ENCODE measurements at places on chromosomes 2 and 18.

DNA sequence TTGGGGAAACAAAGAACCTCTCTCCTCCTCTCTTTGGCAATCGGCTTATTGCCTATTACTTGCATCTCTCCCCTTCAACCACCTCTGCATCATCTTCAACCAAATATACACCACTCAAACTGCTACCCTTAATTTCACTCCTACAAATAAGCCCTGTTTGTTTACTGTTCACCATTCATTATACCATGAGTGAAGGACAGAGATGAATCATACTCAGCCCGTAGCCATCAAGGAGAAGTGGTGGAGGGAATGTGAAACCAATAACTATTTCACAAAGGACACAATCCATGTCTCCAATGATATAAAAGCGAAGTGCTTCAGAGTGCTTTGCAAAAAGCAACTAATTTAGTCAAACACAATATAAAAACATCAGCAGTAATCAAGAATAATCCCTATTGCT is 76.8 kb downstream of the CACNB4 start:
- H3K36me3 ChIP-seq = peaks cover 2% of the 10 kb centered on the region
- H3K27ac ChIP-seq = no peak overlapping the region
- H3K4me3 ChIP-seq = no peak overlapping the region
- peaks cover 11% of the 10 kb centered on the region for H3K4me1 ChIP-seq

GRCh38 chr2:30355306-30355705 is 91.7 kb upstream of the LCLAT1 start:
- peaks cover 5% of the 10 kb centered on the region for H3K4me1 ChIP-seq
- no peak overlapping the region for H3K4me3 ChIP-seq
- no peaks in the 10 kb centered on the region for H3K27me3 ChIP-seq
- DNase-seq = no peak
- no peaks in the 10 kb centered on the region for H3K36me3 ChIP-seq
- no peak overlapping the region for H3K27ac ChIP-seq

GRCh38 chr18:13629841-13630715 is 96.3 kb downstream of the FAM210A start:
- no peak for DNase-seq
- H3K4me1 ChIP-seq = peaks cover 10% of the 10 kb centered on the region
- H3K27me3 ChIP-seq = no peaks in the 10 kb centered on the region
- no peak overlapping the region for H3K27ac ChIP-seq
- H3K36me3 ChIP-seq = peaks cover 2% of the 10 kb centered on the region
- no peak overlapping the region for H3K4me3 ChIP-seq

GRCh38 chr18:24136967-24137373 is 1.9 kb upstream of the CABYR start:
- H3K4me1 ChIP-seq = peaks cover 27% of the 10 kb centered on the region
- peaks cover 12% of the 10 kb centered on the region for H3K27me3 ChIP-seq
- H3K4me3 ChIP-seq = peak overlapping the region; percentile 42
- H3K27ac ChIP-seq = peak overlapping the region; percentile 75

DNA sequence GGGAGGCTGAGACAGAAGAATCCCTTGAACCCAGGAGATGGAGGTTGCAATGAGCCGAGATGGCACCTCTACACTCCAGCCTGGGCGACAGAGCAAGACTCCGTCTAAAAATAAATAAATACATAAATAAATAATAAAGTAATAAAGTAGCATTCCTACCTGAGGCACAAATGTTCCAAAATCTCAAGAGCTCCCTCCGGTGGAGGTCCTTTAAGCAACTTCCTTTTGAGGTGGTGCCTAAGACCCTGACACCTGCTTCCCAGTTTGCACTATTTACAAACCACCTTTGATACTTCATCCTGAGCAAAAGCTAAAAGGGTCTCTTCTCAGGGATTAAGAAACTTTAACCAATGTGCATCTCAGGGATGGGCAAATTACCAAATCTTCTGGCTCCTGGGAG is 505.1 kb downstream of the CNTNAP5 start:
- H3K36me3 ChIP-seq = no peaks in the 10 kb centered on the region
- no peak for DNase-seq
- no peak overlapping the region for H3K4me3 ChIP-seq
- no peaks in the 10 kb centered on the region for H3K4me1 ChIP-seq
- H3K27ac ChIP-seq = no peak overlapping the region

DNA sequence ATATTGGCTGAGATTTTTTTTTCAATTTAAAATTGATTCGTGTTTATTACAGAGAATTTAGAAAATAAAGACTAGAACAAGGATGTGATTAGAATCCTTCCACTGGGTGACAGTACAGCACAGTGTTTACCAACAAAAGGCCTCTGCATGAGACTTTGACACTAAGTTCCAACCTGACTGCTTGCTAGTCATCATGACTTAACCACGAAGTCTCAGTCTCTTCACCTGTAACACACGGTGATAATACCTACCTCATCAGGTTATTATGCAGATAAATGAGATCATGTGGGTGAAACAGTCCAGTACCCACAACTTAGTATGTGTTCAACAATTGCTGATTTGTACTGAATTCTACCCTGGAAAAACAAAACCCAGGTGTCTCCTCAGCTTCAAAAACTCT is 151.2 kb downstream of the STK39 start:
- H3K36me3 ChIP-seq = peaks cover 4% of the 10 kb centered on the region
- DNase-seq = no peak
- H3K27ac ChIP-seq = no peak overlapping the region
- H3K4me1 ChIP-seq = peaks cover 10% of the 10 kb centered on the region
- no peak overlapping the region for H3K4me3 ChIP-seq
- no peaks in the 10 kb centered on the region for H3K27me3 ChIP-seq

GRCh38 chr2:186709529-186710450 is 15.9 kb downstream of the FAM171B start:
- no peak overlapping the region for H3K27ac ChIP-seq
- DNase-seq = no peak
- H3K4me3 ChIP-seq = no peak overlapping the region
- H3K27me3 ChIP-seq = peaks cover 11% of the 10 kb centered on the region

DNA sequence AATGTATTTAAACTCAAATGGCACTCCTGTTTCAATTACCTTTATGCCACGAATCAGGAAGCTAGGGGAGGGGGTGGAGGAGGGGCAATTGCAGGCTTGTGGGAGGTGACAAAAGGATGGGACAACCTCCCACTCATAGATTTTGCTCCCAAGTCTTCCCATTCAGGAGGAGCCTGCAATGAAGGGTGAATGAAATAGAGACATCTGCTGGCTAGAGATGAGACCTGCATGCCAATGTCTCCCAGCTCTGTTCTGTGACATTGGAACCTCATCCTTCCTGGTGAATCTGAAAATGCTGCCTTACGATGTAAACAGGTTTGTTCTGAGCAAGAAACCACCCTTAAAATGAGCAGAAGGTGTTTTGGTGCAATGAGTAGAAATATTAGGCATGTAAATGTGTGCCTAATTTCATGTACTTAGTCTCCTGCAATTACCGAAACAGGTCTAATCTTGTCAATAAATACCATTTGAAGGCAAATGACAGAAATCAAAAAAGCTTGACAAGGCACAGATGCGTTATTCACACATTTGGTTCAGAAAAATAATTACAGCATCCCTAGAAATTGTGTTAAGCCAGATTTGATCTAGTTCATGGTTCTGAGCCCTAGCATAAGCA is 2.7 kb upstream of the PID1 start:
- H3K4me1 ChIP-seq = no peaks in the 10 kb centered on the region
- no peak for DNase-seq
- H3K27ac ChIP-seq = no peak overlapping the region
- H3K27me3 ChIP-seq = peaks cover 4% of the 10 kb centered on the region

DNA sequence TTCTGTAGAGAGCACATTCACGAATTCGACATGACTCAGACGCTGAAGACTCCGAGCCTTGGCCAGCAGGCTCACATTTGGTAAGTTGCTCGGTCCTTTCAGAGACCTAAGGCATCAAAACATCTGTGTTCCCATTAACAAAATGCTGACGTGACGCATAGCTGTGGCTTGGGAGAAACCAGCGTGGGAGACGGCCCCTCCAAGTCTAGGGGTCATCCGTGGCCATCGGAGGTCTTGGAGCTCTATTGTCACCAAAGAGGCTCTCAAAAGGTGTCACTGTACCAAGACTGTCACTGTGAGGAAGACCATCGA is 14.9 kb downstream of the FBLN7 start:
- H3K36me3 ChIP-seq = peaks cover 3% of the 10 kb centered on the region
- no peak overlapping the region for H3K4me3 ChIP-seq
- H3K27ac ChIP-seq = no peak overlapping the region
- peaks cover 16% of the 10 kb centered on the region for H3K4me1 ChIP-seq
- H3K27me3 ChIP-seq = peaks cover 16% of the 10 kb centered on the region

- no peak overlapping the region for H3K4me3 ChIP-seq
- H3K36me3 ChIP-seq = no peaks in the 10 kb centered on the region
- H3K27me3 ChIP-seq = peaks cover 16% of the 10 kb centered on the region
These were observed 35.1 kb downstream of the EVA1A start for GRCh38 chr2:75525434-75526310.

- H3K4me3 ChIP-seq = peak overlapping the region; percentile 92
- peaks cover 40% of the 10 kb centered on the region for H3K4me1 ChIP-seq
- H3K36me3 ChIP-seq = peaks cover 11% of the 10 kb centered on the region
- peak overlapping the region; percentile 84 for H3K27ac ChIP-seq
- no peaks in the 10 kb centered on the region for H3K27me3 ChIP-seq
These were observed 187.4 kb downstream of the ZEB2 start for GRCh38 chr2:144332356-144333142.

DNA sequence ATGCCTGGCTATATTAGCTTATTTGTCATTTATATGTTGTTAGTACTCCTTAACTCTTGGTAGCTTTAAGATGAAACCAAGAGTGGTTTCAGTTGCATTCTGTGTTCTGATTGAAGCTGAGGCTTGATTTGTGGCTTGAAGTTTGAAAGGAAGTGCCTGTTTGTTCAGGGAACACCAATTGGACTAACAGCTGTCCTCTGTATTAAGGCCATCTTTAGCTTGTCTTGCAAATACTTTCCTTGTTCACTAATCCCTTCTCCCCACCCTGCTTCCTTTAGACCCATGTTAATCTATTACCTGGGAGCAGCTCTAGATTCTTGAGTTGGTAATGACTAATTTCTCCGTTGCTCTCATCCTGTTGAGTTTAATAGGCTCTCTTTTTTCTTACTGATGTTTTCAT is 13.4 kb downstream of the ITGA6 start:
- peak overlapping the region; percentile 16 for H3K4me3 ChIP-seq
- no peak overlapping the region for H3K27ac ChIP-seq
- no peak for DNase-seq
- peaks cover 42% of the 10 kb centered on the region for H3K4me1 ChIP-seq

GRCh38 chr2:191675807-191676721 is 1.9 kb upstream of the NABP1 start:
- H3K36me3 ChIP-seq = peaks cover 32% of the 10 kb centered on the region
- peak; percentile 41 for DNase-seq
- peak overlapping the region; percentile 92 for H3K4me3 ChIP-seq
- no peaks in the 10 kb centered on the region for H3K27me3 ChIP-seq
- peaks cover 48% of the 10 kb centered on the region for H3K4me1 ChIP-seq
- peak overlapping the region; percentile 98 for H3K27ac ChIP-seq

GRCh38 chr2:169711751-169712509 is 17.7 kb downstream of the PHOSPHO2 start:
- no peaks in the 10 kb centered on the region for H3K27me3 ChIP-seq
- DNase-seq = no peak
- H3K4me1 ChIP-seq = peaks cover 6% of the 10 kb centered on the region
- H3K4me3 ChIP-seq = no peak overlapping the region
- H3K27ac ChIP-seq = no peak overlapping the region

DNA sequence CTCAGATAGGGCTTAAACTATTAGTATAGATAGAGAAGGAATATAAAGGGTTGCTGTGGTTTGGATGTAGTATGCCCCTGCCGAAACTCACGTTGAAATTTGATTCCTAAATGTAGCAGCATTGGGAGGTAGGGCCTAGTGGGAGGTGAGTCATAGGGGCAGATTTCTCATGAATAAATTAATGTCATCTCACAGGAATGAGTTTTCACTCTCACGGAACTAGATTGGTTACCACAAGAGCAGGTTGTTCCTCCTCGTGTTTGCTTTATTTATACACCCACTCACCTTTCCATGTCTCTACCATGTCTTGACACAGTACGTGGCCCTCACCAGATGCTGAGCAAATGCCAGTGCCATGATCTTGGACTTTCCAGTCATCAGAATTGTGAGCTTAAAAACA is 218.2 kb downstream of the RBM43 start:
- H3K4me1 ChIP-seq = no peaks in the 10 kb centered on the region
- peaks cover 20% of the 10 kb centered on the region for H3K27me3 ChIP-seq
- H3K4me3 ChIP-seq = no peak overlapping the region
- DNase-seq = no peak
- H3K36me3 ChIP-seq = no peaks in the 10 kb centered on the region

GRCh38 chr18:56314396-56314795 is 324.0 kb downstream of the TXNL1 start:
- DNase-seq = no peak
- no peak overlapping the region for H3K4me3 ChIP-seq
- H3K27ac ChIP-seq = no peak overlapping the region
- H3K36me3 ChIP-seq = no peaks in the 10 kb centered on the region

DNA sequence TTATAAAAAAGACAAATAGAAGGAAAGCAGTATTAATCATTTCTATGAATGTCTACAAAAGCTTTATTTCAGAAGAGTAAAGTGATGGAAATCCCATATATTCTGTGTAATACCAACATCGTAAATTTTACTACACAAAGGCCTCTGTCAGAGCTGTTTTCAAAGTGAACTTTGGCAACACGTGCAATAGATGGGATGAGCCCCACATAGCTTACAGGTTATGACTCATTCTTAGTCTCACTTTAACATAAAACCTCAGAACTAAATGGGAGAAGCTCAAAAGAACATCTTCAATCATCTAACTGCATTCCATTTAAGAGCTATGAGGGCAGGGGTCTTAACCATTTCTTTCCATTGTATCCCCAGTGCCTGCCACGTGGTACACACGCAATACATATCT is 11.5 kb downstream of the VPS4B start:
- peak overlapping the region; percentile 48 for H3K27ac ChIP-seq
- peaks cover 59% of the 10 kb centered on the region for H3K36me3 ChIP-seq
- H3K4me1 ChIP-seq = peaks cover 40% of the 10 kb centered on the region
- no peaks in the 10 kb centered on the region for H3K27me3 ChIP-seq
- DNase-seq = no peak
- H3K4me3 ChIP-seq = no peak overlapping the region

- no peak overlapping the region for H3K4me3 ChIP-seq
- H3K4me1 ChIP-seq = no peaks in the 10 kb centered on the region
- peaks cover 66% of the 10 kb centered on the region for H3K27me3 ChIP-seq
- DNase-seq = no peak
- no peak overlapping the region for H3K27ac ChIP-seq
These were observed 179.8 kb downstream of the SH3BP4 start for GRCh38 chr2:235131334-235132305.

DNA sequence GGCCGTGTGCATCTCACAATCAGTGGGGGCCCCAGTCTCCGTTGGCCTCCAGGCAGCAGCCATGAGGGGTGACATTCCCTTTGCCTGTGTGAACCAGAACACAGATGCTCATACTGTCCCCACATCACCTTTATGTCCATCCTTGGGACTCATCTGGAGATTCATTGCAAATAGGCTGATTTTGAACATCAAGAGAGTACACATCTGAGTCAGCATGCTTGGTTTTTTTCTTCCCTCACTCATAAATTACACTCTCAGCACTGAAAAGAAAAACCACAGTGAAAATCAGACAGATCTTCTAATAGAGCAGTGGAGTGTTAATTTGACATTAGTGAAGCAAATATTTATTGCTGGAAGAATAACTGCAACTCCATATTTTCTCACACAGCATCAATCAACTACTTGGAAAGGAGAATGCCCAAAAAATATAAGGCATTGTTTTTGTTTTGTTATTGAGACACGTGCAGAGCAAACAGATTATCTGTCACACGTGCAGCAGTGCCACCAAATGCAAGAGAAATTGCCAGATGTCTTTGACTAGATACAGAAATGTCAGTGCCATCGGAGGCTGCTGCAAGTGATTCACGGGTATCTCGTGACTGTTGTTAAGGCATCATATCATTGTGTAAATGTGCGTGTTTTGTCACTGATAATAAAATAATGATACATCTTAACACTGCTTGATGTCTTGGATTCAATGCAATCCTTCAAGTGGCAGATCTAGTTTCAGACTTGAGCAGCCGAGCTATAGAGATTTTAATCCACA is 10.9 kb downstream of the APCDD1 start:
- H3K27me3 ChIP-seq = peaks cover 25% of the 10 kb centered on the region
- H3K36me3 ChIP-seq = no peaks in the 10 kb centered on the region
- H3K27ac ChIP-seq = no peak overlapping the region
- no peaks in the 10 kb centered on the region for H3K4me1 ChIP-seq
- DNase-seq = no peak
